ENCODE measurements at places on chromosomes 16 and 17.
A peak's percentile ranks its signal among the peaks of the same experiment; 100 is the strongest.

DNA sequence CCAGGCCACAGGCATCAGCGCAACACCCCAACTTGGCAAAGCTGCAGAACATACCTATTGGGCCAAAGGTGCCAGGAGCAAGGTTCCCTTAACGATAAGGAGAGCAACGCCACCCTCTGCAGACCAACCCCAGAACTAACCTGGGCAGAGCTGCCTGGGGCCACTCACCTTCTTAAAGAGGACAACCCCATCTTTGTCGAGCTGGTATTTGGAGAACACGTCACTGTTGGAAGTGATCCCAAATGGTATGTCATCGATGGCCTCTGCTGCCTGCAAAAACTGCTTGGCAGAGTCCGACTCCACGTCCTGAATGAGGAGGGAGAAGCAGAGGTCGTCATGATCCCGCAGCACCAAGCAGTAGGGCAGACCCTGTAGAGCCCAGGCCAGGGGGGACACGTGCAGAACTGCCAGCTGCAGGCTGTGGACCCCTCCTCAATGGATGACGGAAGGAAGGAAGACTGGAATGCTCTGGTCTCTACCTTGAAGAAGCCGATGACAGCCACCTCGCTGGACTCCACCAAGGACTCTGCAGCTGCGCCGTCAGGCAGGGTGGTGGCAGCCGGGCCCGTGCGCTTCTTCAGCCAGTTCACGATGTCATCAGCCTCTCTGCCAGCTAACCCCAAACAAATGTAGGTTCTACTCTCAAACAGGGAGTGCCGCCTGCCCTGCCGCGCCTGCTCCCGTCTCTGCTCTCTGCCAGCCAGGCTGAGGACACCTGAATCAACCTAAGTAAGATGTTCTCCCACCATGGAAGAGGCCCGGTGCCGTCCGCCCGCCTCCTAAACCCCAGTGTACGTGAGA, 5.2 kb downstream of the P4HB start:
- no peak for DNase-seq

GRCh38 chr17:33234930-33235685, 58.0 kb downstream of the ASIC2 start:
- DNase-seq, result peak; percentile 95

- no peak for DNase-seq
These were observed 187.3 kb upstream of the KIF2B start for GRCh38 chr17:53635444-53635843.

- no peak for DNase-seq
These were observed 134.4 kb downstream of the ZFHX3 start for GRCh38 chr16:72913551-72913950.

GRCh38 chr16:2008009-2008526, 1.6 kb downstream of the ZNF598 start:
- DNase-seq, result peak; percentile 88

DNA sequence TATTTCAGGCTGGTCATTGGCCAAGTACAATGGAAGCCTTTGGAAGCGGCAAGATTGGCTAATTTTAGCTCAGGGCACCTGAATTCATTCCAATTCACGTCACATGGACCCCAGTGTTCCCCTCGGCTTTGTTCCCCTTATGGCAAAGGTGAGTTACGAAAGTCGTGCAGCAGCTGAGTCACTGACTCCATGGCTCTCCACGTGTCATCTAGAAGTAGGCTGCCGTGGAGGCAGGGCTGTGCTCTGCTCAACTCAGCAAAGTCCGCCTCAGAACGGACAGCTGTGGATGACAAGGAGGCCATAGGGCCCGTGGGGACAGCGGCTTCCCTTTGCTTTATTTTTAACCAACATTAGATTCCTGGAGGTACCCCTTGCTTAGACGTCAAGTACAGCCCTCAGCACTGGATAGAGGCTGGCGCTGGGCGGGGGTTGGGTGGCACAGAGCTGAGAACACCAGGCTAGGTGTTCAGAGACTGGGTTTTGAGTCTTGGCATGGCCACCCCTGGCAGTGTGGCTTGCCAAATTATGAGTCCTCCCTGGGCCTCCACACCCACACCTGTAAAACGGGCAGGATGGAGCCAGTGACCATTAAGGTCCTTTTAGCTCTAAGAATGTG, 23.6 kb downstream of the ADAD2 start:
- no peak for DNase-seq

DNA sequence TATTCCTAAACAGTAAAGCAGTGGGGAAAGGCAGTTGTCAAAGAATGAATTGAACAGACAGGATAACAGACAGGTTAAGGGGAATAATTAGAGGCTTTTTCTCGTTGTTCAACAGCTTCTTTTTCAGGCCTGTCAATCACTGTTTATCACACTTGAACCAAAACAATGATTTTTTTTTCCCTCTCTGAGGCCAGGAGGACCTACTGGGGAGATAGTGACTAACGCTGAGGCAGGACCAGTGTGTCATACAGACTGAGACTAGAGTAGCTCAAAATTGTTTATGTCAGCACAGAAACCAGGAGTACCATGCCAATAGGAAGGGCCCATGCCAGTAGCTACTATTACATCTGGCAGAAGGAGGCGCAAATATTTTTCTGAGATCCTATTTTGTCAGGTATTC, 41.3 kb upstream of the NLK start:
- no peak for DNase-seq

DNA sequence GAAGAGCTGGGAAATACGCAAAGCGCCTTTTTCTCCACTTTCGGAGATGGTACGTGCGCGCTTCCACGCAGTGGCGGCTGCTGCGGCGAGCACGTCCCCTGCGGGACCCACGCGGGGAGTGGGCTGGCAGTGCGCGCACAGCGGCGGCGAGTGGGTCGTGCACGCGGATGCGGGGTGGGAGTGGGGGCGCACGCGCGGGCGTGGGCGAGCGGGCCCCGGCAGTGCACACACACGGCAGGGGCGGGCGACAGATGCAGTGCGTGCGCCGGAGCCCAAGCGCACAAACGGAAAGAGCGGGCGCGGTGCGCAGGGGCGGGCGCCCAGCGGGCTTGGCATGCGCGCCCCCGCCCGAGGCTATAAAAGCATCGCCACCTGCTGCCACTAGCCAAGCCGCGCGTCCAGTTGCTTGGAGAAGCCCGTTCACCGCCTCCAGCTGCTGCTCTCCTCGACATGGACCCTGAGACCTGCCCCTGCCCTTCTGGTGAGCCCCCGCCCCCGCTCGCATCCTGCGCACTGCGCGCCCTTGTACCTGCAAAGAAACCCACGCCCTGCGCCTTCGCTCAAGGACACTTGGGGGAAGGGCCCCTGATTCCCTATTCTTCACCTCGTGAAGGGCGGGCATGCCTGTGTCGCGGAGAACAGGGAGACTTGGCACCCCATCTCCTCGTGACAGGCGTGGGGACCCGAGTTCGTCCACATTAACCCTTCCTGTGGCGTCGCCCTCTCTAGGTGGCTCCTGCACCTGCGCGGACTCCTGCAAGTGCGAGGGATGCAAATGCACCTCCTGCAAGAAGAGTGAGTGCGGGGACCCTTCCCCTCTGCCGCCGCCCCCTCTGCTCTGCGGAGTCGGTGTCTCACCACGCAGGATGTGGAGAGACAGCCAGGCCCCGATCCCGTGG, at the start of gene MT3:
Gene MT3 (plus strand): TSS at position 388 of the 899 bp plus-strand sequence. CDS start 63 bp downstream, at position 451.
- DNase-seq, result no peak

- no peak for DNase-seq
These were observed 22.9 kb upstream of the ZFPM1 start for GRCh38 chr16:88430185-88430523.

GRCh38 chr16:55832425-55832772, 497 bp downstream of the CES1 start:
- no peak for DNase-seq

- DNase-seq, result no peak
These were observed 2.7 kb downstream of the COTL1 start for GRCh38 chr16:84614968-84615813.

- DNase-seq, result no peak
These were observed 34.6 kb downstream of the CLEC16A start for GRCh38 chr16:10978871-10979446.

DNA sequence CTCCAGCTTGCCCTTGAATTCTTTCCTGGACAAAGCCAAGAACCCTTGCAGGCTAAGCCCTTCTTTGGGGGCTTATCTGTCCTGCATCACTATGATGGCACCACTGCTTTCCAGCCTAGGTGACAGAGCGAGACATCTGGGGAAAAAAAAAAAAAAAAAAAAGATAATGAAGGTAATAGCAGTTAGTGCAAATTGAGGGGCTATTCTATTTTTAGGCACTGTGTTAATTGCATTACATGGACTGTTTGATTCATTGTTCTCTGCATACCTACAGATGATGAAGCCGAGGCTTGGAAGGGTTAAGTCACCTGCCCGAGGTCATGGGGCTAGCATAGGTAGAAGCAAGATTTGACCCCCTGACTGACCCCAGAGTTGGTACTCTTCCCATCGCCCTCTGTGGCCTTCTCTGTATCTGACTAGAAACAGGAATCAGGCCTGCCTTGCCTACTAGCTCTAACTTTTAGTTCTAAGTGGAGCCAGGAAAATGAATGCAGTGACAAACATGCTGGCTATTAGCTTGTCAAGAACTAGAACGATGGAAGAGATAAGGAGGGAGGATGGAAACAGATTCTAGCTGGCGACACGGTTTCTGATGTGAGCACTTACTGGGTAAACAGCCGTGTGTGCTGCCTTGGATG, 312.1 kb downstream of the SNX29 start:
- no peak for DNase-seq

GRCh38 chr17:37417852-37418251, 11.2 kb downstream of the TADA2A start:
- no peak for DNase-seq

GRCh38 chr16:58393138-58393504, 850 bp downstream of the GINS3 start:
- DNase-seq, result peak; percentile 16
